Activated T-helper 1 cell treated with anti-CD3 and anti-CD28 coated beads, Interleukin-12 subunit alpha, Interleukin-12 subunit beta, Interleukin-2, Interleukin-4 antibody, amounts not matched to agents 30 ng/mL and 10 ng/mL and 1 ng/mL, durations not matched to agents 14 hours and 24 hours and 36 hours (primary cell): ENCODE measurements at places on chromosomes 6 and 20. TPM values are rescaled to one million over a fixed set of nuclear protein-coding genes. Genes with fewer than 3 reads are reported as not detected.

DNA sequence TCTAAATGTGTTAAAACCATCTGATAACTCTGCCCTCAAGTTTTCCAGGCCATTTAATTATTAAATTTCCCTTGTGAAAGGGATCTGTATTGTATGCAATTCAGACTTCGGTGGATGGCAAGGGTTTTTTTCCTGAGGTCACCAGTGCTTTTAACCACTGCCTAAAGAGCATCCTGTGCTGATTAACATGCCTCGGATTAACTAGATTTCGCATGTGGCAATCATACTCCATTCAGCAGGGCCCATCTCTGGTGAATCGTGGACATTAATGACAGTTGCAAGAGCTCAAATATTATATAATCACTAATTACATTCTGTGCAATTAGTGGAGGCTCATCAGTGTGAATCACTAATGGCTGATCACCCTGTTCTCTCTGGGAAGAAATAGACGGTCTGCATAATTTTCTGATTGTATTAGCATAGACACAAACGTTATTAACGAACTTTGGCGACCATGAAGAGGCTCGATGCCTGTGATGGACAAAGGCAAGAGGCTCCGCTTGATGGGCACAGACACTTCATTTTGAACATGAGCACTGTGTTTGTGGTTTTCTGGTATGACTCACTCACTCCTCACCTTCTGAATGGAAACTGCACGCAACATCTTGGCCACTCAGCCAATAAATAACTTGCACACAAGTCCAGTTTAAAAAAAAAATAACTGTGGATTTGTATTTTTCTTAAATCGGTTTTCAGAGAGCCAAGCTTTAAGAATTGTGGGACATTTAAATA is 31.4 kb downstream of the LINC00237 start:
- DNase-seq = no peak

DNA sequence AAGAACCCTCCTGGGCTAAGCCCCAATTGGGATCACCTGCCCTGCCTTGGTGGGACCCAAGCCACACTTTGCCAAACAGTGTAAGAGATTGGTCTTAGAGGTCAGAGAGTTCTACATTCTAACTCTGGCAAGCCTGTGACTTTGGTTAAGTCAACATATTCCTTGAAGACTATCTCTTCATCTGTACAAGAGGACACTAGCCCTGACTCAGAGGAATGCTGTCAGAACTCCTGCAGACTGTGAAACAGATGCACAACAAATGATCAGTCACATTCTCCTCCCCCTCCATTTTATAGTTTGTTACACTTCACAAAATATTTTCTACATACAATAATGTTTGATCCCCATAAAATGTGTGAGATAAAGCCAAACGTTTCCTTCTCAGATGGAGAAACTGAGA is 91.7 kb upstream of the EPB41L1 start:
- no peak for DNase-seq

- DNase-seq = no peak
Observed at GRCh38 chr6:73743556-73743955, 47.6 kb downstream of the CD109 start.

DNA sequence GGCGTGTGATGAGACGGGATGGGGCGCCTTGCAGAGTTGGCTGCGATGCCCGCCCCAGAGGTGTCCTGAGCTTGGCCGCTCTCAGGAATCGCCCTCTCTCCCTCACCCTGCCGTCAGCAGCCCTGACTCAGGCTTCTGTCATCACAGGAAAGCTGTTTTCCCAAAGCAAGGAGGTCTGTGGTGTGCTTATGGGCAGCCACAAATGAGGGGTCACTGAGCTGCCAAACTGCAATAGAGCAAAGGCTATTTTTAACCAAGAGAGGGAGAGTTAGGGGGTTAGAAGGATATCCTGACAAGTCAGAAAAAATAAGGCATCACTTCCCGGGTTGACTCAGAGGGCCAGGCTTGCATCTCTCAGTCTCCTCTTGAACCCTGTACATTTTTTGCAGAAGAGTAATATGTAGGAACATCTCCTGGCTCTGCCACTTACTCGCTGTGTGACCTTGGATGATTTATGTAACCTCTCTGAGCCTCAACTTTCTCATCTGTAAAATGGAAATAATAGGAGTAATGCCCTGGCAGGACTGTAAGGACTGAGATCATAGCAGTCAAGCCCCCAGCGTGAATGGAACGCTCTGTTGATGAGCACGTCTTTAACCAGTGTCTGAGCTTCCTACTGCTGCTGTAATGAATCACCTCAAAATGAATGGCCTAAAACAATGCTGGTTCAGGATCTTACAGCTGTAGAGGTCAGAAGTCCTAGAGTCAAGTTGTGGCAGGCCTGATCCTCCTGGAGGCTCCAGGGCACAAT is 181.9 kb downstream of the NFATC2 start:
- DNase-seq = no peak

ARG1 gene
- total RNA-seq = not detected in 2 replicates
